Dermis blood vessel endothelial cell (primary cell): ENCODE measurements at places on chromosomes 11 and 22. TPM values are rescaled to one million over a fixed set of nuclear protein-coding genes. Genes with fewer than 3 reads are reported as not detected.

GRCh38 chr11:66868726-66869566, 12.1 kb downstream of the LRFN4 start:
- DNase-seq: peak; percentile 30

Gene BCR
- 186 and 288 TPM in 2 replicates for total RNA-seq

Gene SBF2
- 49.9 and 57.9 TPM in 2 replicates for total RNA-seq

- DNase-seq: no peak
Observed at GRCh38 chr22:21855676-21856075, 11.8 kb downstream of the MAPK1 start.

DNA sequence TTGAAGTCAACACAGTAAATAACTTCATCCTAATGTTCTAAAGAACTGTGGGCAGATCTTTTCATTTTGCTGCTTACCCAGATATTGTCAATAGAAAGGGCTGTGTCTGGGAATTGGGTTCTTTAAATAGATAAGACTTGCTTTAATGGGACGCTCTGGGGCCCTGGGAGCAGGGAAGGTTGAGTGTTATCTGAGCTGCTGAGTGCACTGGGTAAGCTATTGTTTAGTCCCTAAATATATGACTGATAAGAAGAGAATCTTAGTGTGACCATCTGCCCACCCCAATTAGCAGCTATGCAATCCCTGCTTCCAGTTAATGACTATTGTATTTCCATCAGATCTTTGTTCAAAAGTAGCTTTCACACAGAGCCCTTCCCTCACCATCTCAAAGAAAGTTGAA, 44.4 kb downstream of the ARHGAP42 start:
- DNase-seq: no peak

Gene FHIP1B
- total RNA-seq: 9.5 and 15.1 TPM in 2 replicates

DNA sequence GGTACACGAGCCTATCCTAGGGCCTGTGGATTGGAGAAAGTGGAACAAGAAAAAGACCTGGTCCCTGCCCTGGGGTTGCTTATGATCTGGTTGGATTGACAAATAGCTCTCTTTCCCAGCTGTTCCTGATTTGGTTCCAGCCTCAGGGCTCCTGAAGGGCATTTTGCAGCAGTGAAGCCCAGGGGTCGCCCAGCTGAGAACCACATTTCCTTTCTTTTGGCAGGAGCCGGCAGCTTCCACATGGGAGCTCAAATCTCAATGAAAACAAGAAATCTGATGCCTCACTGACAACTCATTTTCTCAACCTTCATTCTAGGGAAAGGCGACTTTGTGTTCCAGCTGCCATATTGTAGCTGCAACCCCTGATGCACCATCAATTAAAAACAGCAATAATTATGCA, 140.6 kb upstream of the CADM1 start:
- DNase-seq: no peak

GRCh38 chr11:19433367-19433766, 192.6 kb upstream of the E2F8 start:
- DNase-seq: no peak

GRCh38 chr11:11468954-11469353, 115.9 kb upstream of the CSNK2A3 start:
- DNase-seq: no peak

DNA sequence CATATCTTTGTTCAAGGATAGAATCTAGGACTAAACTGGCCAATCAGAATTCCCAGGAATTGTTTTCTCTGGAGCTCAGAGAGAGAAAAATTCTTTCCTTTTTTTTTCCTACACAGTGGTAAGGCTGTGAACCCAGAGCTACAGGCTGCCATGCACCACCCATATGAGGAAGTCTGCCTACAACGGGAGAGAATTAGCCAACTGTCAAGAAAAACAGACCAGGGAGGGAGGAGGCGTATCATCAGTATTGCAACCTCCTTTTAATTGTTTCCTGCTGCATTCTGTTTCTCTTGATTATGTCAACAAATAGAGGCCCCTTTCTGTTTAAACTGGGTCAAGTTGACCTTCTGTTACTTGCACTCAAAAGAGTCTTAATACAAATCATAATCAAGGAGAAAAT, 176.5 kb upstream of the UBASH3B start:
- no peak for DNase-seq

DNA sequence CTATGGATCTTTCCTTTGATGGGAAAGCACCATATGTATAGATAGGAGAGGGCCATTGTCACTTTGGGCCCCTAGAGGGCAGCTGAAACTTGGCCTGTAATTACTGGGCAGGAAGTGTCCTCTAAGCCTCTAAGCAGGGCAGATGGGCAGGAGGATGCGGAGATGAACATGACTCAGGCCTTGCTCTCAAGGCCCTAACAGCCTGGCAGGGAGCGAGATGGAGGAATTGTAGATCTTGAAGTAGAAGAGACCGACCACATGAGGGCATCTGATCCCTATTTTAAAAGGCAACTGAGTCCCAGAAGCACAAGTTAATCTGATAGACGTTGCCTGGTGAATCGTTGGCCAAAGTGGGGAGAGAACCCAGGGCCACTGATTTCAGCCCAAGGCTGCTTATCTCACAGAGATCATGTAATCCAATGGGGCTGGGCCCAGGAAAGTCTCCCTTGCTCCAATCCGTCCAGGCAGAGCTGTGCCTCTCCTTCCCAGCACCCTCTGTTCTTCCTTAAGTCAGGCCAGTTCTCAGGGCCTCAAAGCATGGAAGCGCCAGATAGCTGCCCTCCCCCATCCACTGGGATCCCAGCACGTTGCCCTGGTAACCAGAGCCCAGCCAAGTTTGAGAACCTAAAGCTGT, 2.5 kb upstream of the SEPTIN3 start:
- DNase-seq: peak; percentile 90

DNA sequence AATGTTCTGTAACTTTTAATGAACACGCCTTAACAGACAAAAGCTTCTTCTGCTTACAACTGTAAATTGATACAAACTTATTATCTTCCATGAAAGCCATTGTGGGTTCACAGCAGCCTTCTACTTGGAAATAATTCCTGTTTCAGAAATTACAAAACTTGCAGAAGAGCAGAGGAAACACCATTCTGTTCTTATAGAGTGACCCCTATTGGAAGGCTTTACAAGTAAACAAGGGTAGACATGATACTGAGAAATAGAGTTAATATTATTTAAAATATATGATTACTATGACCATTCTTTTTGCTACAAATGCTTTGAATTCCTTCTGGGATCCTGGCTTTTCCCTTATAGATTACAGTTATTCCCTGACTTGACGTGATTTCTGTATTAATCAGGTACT, 32.4 kb upstream of the KCNA4 start:
- DNase-seq: no peak

Gene KRTAP5-8
- total RNA-seq: not detected in 2 replicates

Gene CNGA4
- 0.09 TPM in 1 of 2 replicates, not detected in the other for total RNA-seq

DNA sequence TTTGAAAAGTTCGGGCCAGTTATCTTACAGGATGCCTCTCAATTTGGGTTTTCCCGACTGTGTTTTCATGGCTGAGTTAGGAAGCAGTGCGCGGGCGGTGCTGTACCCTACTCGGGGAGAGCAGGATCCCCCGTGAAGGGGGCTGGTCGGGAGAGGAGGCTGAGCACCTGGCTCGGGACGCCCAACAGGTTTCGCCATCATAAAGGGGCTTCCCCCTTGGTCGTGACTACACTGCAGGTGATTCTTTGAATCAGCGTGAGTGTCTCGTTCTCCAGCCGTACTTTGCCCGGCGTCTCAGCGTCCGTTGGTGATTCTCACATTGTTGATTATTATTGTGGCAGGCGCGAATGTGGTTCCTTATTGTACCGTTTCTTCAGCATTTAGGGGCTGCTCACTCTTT, 46.6 kb downstream of the ST14 start:
- DNase-seq: no peak

DNA sequence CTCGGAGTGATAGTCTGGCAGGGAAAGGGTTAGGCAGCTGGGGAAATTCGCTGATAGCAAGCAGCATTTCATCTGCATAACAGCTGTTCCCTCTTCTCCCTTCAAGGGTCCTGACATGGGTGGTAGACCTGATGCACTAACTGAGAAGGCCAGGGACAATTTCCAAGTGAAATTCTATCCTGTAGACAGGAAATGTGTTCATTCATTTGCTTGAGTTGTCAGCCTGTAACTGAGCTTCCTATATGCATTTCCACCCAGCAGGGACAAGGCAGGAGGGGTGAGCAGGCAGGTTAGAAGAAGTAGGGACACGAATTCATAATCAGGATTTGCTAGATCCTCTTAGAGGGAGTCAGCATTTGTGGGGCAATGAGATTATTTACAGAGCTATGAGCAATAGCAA, 154.3 kb upstream of the NCAM1 start:
- no peak for DNase-seq

Gene VPREB1
- total RNA-seq: not detected in 2 replicates

Gene CARD10
- total RNA-seq: 55.8 and 61.6 TPM in 2 replicates

DNA sequence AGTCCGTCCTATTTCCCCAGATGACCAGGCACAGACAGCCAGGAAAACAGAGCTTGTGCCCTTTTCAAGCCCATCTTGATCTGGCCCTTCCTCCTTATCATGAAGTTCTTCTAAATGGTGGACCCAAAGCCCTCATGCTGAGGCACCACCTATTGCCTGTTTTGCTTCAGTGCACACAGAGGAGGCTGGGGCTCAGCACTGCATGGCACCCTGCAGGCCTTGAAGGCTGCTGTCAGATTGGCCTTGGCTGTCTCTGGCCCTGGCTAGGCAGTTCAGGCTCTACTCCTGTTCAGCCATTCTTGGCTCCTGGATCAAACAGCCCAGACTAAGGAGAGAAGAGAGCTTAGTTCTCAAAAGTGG, 49.2 kb downstream of the OTOG start:
- no peak for DNase-seq

- DNase-seq: no peak
Observed at GRCh38 chr11:6127881-6128280, 20.4 kb downstream of the OR56B4 start.

GRCh38 chr11:75167617-75168016, 16.7 kb downstream of the SLCO2B1 start:
- DNase-seq: no peak

DNA sequence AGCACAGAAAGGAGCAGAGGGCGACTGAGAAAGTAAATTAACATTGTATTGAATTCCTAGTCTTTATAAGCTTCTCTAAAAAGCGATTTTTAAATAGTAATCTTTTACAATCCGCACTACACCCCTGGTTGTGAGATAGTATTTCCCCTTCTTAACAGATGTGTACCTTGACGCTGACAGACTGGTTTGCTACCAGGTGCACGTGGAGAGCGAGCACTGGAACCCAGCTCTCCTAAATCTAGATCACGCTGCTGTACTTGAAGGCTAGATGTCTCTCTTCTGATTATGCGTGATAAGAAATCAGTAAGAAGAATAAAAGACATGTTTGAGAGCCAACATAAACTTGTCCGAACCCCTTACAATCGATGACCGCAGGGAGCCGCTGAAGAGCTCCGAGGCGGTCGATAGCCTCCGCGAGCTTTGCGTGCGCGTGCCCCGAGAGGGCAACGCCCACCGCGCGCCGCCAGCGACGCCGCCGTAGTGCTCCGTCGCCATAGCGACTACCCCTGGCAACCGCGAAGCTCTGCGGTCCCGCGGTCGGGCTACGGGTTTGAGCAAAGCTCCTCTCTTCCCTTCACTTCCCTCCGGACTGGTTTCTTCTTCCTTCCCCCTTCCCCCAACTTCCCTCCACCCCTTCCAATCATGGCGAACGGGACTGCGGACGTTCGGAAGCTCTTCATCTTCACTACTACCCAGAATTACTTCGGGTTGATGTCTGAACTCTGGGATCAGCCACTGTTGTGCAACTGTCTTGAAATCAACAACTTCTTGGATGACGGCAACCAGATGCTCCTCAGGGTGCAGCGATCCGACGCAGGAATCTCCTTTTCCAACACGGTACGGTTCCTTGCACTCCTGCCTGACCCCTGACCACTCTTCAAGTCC, at the start of gene DYNC2H1:
DYNC2H1 (plus strand) TSS at position 494 of the 885 bp plus-strand sequence; CDS start at position 643, 149 bp downstream.
- peak; percentile 93 for DNase-seq

Gene PAFAH1B2
- total RNA-seq: 231 and 325 TPM in 2 replicates

Gene DRG1
- 53.0 and 75.7 TPM in 2 replicates for total RNA-seq

Gene GPR152
- under 0.01 TPM in 1 of 2 replicates, not detected in the other for total RNA-seq

Gene CRYBA4
- not detected in 2 replicates for total RNA-seq

Gene WBP2NL
- total RNA-seq: 0.34 TPM in 1 of 2 replicates, not detected in the other

Gene SLC22A25
- total RNA-seq: not detected in 2 replicates

DNA sequence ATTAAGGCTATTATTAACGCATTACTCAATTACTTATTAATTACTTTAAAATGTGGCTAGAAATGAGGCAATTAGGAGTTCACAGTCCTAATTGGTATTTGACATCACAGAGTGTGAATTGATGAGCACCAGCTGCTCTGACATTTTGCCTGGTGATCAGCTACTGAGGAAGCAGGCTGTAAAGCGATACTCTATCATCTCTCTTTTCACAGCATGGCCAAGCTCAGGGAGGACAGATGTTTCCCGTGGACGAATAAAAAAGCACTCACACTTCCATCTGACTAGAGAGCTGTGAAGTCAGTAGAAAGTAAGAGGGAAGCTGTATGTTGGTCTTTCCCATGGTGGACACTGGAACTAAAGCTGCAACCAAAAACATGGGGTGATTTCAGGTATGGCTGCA, 29.1 kb upstream of the SYT9 start:
- no peak for DNase-seq

Gene CLTCL1
- 4.2 and 4.9 TPM in 2 replicates for total RNA-seq

DNA sequence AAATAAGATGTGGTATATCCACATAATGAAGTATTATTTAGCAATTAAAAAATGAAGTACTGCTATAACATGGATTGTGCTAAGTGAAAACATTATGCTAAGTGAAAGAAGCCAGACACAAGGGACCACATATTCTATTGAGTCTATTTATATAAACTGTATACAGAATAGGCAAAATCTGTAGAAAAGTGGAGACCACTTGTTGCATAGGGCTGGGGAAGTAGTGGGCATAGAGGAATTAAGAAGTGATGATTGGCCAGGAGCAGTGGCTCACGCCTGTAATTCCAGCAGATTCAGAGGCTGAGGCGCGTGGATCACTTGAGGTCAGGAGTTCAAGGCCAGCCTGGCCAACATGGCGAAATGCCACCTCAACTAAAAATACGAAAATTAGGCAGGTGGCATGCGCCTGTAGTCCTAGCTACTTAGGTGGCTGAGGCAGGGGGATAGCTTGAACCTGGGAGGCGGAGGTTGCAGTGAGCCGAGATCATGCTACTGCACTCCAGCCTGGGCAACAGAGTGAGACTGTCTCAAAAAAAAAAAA, 109.6 kb downstream of the RBFOX2 start:
- no peak for DNase-seq

Gene OR52E8
- not detected in 2 replicates for total RNA-seq

GRCh38 chr11:17300372-17300771, 23.8 kb downstream of the NUCB2 start:
- DNase-seq: no peak

DNA sequence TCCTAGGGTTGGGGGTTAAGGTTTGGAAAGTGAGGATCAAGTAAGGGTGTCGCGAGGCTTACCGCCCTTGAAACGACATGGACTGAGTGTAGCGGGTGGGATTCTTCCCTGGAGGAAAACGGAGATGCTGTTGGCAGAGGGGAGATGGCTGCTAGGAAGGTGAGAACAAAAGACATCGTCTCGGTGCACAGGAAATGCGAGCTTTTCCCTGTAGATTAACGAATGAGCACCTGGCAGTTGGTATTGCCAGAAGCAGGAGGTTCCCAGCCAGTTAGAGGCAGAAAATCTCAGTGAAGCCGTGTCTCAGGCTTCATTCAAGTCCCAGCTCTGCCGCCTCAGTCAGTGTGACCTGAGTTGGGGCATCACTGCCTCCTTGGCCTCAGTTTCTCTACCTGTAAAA, 1.4 kb upstream of the LHFPL7 start:
- no peak for DNase-seq
